ENCODE measurements at places on chromosomes 2 and 18. TPM values are rescaled to one million over a fixed set of nuclear protein-coding genes. Genes with fewer than 3 reads are reported as not detected.
A peak's percentile ranks its signal among the peaks of the same experiment; 100 is the strongest.

Gene ZEB2
- 53.2 TPM for total RNA-seq

Gene CDH2
- 0.07 TPM for total RNA-seq

Gene POU3F3
- not detected for total RNA-seq

Gene CAPN13
- total RNA-seq: not detected

Gene KLHL14
- total RNA-seq: not detected

Gene COL4A3
- total RNA-seq: not detected

DNA sequence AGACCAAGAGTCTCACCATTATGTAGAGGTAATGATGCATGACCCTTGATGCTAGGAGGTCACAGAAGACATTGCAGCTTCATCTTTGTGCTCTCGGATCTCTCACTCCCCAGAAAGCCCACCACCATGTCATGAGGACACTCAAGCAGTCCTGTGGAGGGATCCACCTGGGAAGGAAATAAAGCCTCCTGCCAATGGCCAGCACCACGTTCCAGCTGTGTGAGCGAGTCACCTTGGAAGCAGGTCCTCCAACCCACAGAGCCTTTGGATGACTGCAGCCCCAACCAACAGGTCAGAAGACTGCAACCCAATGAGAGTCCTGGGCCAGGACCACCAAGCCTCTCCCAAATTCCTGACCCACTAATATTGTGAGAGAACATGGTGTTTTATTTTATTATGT, 38.4 kb downstream of the CYP26B1 start:
- H3K27ac ChIP-seq: no peak overlapping the region
- no peaks in the 10 kb centered on the region for H3K36me3 ChIP-seq
- H3K27me3 ChIP-seq: no peaks in the 10 kb centered on the region
- H3K4me1 ChIP-seq: no peaks in the 10 kb centered on the region
- no peak overlapping the region for H3K4me3 ChIP-seq

DNA sequence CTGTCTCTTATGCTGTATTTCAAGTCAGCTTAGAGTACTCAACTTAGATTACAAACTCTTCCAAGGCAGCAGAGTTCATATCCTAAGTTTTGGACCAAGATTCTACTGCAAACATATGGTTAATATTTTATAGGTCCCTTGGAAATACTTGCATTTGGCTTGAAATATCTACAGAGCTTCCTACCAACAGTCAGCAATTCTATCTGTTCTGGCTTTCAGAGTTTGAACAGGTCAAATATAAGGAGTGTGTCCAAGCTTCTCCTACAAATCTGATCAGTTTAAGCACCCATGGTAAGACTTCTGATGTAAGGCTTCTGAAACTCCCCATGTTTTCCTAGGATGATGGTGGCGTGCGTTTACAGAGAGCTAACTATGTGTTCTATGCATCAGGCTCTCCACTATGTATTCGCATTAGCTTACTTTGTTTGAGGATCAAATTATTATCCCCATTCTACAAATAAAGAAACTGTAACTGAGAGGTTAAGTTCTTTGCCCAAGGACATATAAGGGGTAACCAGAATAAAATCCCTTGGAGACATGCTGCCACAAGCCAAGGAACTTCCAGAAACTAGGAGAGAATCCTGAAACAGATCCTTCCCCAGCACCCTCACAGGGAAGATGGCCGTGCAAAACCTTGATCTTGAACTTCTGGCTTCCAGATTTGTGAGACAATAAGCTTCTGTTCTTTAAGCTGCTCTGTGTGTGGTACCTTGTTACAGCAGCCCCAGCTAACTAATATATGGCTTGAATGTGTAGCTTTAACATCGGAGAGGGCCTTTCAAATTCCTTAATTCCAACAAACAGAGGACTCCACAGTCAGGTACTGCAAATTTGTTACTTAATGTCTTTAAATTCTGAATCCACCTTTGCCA, 55.1 kb downstream of the ATP8B1 start:
- no peak overlapping the region for H3K27ac ChIP-seq
- no peaks in the 10 kb centered on the region for H3K36me3 ChIP-seq
- H3K4me3 ChIP-seq: no peak overlapping the region
- no peak for DNase-seq
- H3K4me1 ChIP-seq: peaks cover 7% of the 10 kb centered on the region

- no peak for DNase-seq
- H3K27ac ChIP-seq: no peak overlapping the region
- no peak overlapping the region for H3K4me3 ChIP-seq
- H3K27me3 ChIP-seq: no peaks in the 10 kb centered on the region
- no peaks in the 10 kb centered on the region for H3K4me1 ChIP-seq
These were observed 259.9 kb downstream of the NDUFA10 start for GRCh38 chr2:239765076-239765845.

DNA sequence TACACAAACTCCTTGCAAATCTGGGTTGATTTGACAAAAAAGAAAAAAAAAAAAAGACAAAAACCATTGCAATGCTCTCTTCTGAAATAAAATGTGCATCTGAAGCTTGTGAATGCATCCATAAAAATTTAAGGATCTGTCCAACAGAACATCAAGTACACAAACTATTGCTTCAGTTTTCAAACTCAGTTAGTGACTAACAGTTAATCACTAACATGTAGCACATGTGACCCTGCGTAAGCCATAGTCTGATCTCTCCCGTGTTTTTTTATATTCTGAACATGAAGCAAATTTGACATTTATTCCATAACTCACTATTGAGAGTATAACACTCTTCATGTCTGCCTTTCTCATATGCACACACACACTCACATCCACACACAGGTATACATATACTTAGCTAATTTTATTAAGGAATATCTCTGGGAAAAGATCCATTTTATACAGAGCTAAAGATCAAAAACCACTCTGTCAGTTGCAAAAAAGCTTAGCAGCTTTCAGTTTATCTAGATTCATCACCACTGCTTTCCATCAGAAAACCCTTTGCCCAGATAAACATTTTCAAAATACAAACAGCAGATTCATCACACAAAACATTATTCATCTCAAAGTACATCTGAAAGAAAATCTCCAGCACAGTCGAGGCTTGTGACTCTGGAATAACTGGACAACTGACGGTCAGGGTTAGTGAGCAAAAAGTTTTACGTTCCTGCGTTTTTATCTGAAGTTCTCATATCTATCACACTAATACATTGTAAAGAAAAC, 1000.4 kb upstream of the ACVR2A start:
- H3K27me3 ChIP-seq: no peaks in the 10 kb centered on the region
- H3K36me3 ChIP-seq: no peaks in the 10 kb centered on the region

DNA sequence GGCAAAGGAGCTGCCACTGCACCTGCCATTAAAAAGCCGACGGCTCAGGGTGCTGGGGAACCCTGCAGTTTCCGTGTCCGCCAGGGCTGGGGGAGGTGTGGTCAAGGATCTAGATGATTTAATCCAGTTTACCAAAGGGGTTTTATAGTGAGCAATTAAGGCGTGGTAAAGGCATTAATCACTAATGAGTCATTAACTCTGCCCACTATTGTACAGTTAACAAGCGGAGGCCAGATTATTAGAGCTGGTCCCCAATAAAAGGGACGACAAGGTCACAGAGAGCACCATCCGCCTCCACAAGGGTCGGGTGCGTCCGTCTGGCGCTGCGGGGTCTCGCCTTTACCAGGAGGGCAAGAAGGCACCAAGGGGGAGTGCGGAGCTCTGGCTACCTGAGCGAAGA, 9.6 kb downstream of the RAX start:
- peaks cover 7% of the 10 kb centered on the region for H3K4me1 ChIP-seq
- H3K27ac ChIP-seq: no peak overlapping the region
- H3K4me3 ChIP-seq: peak overlapping the region; percentile 54
- DNase-seq: no peak
- H3K36me3 ChIP-seq: no peaks in the 10 kb centered on the region

DNA sequence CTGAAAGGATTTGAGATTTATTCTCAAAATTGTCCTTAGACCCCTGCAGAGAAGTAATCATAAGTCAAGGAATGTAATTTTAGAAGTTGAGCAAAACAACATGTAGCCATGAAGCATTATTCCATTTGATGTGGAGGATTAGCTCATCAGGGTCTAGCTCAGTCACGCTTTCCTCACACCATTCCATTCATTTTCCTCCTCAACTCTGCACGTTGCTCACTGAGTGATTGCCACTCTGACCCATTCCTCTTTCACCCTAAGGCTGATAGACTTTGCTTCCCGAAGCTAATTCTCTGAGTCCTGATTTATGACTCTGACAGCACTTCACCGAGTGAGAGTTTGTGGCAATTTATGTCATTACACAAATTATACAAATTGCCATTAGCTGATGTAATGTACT, 820.6 kb upstream of the PIK3C3 start:
- H3K27me3 ChIP-seq: no peaks in the 10 kb centered on the region
- no peak overlapping the region for H3K4me3 ChIP-seq
- H3K4me1 ChIP-seq: no peaks in the 10 kb centered on the region
- H3K27ac ChIP-seq: no peak overlapping the region

DNA sequence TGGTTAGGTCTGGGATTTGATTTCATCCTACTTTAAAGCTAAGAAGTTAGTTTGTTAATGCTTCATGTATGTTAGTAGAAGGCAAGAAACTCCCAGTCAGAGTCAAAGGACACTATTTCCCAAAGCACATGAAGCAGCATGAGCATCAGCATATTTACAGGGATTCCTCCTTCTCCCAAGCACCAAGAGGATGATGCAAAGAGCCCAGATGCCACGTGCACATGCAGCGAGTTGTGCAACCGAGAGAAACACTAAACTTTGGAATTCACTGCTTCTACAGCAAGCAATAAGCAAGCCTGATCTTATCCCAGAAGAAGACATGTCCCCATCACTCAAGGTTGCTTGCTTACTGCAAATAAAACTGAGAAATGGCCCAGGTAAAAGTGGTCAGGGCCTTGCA, 32.5 kb downstream of the CPO start:
- no peak overlapping the region for H3K27ac ChIP-seq
- H3K4me3 ChIP-seq: no peak overlapping the region
- H3K36me3 ChIP-seq: no peaks in the 10 kb centered on the region
- no peak for DNase-seq

GRCh38 chr18:12960853-12961397, 13.1 kb downstream of the SEH1L start:
- peaks cover 67% of the 10 kb centered on the region for H3K36me3 ChIP-seq
- H3K27me3 ChIP-seq: no peaks in the 10 kb centered on the region
- H3K4me3 ChIP-seq: no peak overlapping the region
- peaks cover 7% of the 10 kb centered on the region for H3K4me1 ChIP-seq
- DNase-seq: no peak

DNA sequence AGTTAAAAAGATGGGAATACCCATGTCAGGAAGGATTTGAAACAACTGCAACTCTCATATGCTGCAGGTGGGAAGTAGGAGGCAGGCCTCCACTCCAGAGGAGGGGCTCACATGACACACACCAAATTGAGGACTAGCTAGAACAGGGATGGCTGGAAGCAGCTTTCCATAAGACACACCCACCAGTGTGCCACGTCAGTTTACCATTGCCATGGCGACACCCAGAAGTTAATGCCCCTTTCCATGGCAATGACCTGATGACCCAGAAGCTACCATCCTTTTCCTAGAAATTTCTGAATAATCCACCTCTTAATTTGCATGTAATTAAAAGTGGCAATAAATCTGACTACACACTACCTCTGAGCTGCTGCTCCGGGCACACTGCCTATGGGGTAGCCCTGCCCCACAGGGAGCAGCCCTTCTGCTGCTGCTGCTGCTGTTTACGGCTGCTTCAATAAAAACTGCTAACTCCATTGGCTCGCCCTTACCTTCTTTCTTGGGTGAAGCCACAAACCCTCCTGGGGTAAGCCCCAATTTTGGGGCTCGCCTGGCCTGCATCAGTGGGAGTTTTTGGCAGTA, 89.4 kb downstream of the RRM2 start:
- no peaks in the 10 kb centered on the region for H3K4me1 ChIP-seq
- no peak overlapping the region for H3K4me3 ChIP-seq
- H3K36me3 ChIP-seq: peaks cover 5% of the 10 kb centered on the region

DNA sequence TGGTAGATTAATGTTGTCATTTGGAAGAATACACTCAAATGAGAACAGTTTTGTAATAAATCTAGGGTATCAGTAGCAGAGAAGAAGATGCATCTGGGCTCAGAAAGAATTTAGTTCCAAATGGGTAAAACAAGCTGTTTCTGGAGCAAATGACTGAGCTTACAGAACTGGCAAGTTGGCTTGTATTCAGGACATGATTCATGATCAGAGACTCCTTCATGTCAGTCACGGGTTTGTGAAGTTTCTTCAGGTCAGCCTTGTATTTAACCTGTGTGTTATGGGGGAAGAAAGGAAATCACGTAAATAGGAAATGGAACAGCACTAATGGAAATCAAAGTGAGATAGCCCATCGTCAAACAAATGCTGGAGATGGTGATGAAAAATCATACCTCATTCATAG, 109.1 kb downstream of the RIF1 start:
- H3K27ac ChIP-seq: no peak overlapping the region
- no peak for DNase-seq
- no peak overlapping the region for H3K4me3 ChIP-seq

GRCh38 chr2:10415048-10415447, 33.1 kb downstream of the ODC1 start:
- H3K4me3 ChIP-seq: no peak overlapping the region
- H3K4me1 ChIP-seq: peaks cover 21% of the 10 kb centered on the region
- DNase-seq: no peak
- no peaks in the 10 kb centered on the region for H3K27me3 ChIP-seq

- H3K27ac ChIP-seq: no peak overlapping the region
- peaks cover 33% of the 10 kb centered on the region for H3K4me1 ChIP-seq
- H3K27me3 ChIP-seq: no peaks in the 10 kb centered on the region
- no peak for DNase-seq
- H3K4me3 ChIP-seq: no peak overlapping the region
These were observed 74.5 kb downstream of the INPP4A start for GRCh38 chr2:98519156-98519555.

GRCh38 chr2:188570370-188570769, 278.7 kb downstream of the GULP1 start:
- no peaks in the 10 kb centered on the region for H3K27me3 ChIP-seq
- H3K36me3 ChIP-seq: no peaks in the 10 kb centered on the region
- no peak overlapping the region for H3K4me3 ChIP-seq
- no peaks in the 10 kb centered on the region for H3K4me1 ChIP-seq
- DNase-seq: no peak
- no peak overlapping the region for H3K27ac ChIP-seq

DNA sequence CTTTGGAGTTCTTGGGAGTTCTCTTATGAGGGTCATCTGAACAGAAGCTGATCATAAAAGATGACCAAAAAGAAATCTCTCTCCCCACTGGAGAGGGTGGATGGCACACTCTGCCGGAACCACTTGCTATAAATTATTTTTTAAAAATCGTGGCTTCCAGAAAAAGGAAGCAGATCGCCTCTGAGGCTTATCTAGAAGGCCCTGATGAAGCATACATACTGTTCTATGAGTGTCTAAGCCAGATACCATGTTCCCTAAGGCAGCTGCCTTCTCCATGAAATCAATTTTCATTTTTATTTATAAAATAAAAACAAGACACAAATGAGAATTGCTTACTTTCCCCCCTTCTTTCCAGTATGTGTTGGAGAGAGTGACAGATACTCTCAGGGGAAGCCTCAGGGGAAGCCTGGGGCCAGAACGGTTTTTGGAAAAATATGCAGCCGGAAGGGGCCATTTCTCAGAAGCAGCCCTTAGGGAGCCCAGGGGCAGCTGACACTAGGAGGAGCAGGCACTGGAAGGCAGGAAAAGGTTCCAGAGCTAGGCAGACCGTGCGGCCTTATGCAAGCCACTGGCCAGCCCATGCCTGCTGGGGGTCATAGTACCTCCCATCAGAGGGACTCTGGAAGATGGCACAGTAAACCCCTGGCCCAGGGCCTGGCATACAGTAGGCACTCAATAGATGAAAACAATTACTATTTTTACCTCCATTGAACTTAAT, 130.6 kb downstream of the CABLES1 start:
- H3K4me3 ChIP-seq: no peak overlapping the region
- DNase-seq: no peak
- peaks cover 18% of the 10 kb centered on the region for H3K36me3 ChIP-seq
- no peak overlapping the region for H3K27ac ChIP-seq

Data from activated T-helper 2 cell treated with anti-CD3 and anti-CD28 coated beads, Interferon-gamma antibody, Interleukin-2, Interleukin-4, amounts not matched to agents 10 μg/mL and 5 μg/mL and 100 μg/mL, durations not matched to agents 14 hours and 24 hours and 36 hours (primary cell).